Bone marrow (tissue), 2 donors: ENCODE measurements at places on chromosomes 16 and 17.

DNA sequence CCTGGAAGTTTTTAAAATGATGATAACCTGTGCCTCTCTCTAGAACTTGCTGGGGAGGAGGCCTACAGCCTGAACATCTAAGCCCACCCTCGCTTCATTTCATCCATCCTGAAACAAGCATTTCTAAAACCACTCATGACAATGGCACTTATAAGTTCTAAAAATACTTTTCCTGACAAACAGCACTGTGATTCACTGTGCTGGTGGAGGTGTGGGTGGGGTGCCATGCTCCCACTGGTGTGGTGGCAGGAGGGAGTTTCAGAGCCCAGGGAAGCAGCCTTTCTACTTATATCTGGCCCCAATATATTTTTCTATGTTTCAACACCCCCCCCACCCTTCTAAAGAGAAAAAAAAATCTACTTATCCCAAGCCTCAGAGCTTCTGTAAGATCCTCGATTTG, 52.6 kb downstream of the RAB11FIP4 start:
- DNase-seq = no peak

- DNase-seq = no peak
Measured at GRCh38 chr17:37458805-37459204, 30.9 kb upstream of the DUSP14 start.

GRCh38 chr16:75048054-75048453, 49.2 kb downstream of the ZNRF1 start:
- DNase-seq = no peak

DNA sequence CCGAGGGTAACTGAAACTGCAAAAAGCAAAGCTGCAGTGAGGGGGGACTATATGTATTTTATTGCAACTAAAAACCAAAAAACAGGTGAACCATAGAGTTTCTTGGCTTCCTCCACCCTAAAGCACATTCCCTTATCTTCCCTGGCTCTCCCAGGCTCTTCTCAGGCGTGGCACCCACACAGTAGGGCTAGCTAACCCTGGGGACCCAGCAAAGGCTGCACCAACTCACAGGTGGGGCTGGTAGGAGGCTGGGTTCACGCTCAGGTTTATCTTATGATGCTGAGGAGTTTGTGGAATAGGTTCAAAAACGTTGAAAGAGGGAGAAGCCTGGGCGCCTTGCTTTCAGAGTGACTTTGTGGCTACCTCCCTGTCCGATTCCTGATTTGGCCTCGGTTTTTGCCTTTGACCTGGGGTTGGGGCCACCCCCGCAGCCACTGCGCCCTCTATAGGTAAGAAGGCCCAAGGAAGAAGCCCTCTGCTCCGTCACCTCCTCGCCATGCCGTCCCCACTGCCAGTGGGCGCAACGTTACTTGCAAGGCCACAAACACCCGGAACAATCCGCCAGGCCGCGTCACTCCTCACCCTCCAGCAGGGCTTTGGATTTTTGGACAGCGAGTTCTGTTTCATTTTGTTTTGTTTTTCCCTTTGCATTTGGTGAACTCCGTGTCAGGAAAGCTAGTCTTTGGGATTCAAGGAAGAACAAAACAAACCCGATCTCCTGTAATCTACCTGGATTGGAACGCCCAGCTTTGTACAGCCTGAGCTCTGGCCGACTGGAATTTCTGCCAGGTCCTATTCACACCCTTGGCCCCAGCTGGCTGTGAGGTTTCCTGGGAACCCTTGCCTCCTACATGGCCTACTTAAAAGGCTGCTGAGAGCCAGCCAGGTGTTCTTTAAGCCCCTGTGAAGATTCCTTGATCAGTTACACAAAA, 60.8 kb downstream of the TBC1D16 start:
- DNase-seq = no peak

GRCh38 chr16:52553322-52553721, 6.4 kb upstream of the TOX3 start:
- no peak for DNase-seq

DNA sequence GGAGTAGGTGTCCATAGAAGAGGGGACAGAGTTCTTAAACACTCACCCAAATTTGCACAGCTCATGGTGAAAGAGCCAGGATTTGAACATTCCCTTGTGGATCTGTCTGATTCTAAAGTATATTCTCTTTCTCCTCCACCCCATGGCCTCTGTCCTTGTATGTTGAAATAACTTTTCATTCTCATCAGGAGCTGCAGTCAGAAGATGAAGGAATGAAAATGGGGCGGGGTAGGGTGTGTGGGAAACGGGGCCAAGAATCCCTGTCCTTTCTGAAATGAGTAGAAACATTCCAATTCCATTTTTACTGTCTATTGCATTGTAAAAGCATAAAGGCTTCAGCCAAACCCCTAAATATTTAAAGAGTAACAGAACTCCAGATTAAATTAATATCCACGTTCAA, 42.8 kb downstream of the NOG start:
- DNase-seq = no peak

DNA sequence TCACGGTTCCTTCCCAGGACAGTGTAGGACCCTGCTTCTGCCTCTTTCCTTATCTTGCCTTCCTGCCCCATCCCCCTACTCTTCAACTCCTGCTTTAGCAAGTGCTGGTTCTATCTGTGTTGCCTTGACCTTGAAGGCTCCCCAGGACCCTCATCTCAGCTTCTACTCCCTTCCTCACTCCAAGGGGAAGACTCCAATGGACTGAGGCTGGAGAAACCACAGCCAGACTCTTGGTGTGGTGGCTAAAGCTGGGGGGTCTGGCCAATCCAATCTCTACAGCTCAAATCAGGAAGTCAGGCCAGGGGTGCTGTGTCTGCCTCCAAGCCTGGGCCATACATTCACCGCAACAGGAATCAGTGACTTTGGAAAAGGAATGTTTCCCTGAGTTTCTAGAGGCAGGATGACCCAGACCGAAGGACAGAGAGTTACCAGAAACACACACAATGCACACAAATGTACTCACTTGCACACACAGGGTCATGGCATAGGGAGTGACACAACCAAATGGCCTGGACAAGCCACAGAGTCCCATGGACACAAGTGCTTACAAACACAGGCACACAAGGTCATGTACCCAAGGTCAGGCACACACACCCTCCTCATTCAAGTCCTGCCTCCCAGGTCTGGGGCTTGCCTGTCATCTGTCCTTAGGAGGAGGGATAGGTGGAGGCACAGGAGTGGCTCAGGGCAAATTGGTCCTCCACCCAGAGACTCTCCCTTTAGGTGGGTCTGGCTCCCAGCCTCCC, 1.7 kb upstream of the HSD11B2 start:
- no peak for DNase-seq

DNA sequence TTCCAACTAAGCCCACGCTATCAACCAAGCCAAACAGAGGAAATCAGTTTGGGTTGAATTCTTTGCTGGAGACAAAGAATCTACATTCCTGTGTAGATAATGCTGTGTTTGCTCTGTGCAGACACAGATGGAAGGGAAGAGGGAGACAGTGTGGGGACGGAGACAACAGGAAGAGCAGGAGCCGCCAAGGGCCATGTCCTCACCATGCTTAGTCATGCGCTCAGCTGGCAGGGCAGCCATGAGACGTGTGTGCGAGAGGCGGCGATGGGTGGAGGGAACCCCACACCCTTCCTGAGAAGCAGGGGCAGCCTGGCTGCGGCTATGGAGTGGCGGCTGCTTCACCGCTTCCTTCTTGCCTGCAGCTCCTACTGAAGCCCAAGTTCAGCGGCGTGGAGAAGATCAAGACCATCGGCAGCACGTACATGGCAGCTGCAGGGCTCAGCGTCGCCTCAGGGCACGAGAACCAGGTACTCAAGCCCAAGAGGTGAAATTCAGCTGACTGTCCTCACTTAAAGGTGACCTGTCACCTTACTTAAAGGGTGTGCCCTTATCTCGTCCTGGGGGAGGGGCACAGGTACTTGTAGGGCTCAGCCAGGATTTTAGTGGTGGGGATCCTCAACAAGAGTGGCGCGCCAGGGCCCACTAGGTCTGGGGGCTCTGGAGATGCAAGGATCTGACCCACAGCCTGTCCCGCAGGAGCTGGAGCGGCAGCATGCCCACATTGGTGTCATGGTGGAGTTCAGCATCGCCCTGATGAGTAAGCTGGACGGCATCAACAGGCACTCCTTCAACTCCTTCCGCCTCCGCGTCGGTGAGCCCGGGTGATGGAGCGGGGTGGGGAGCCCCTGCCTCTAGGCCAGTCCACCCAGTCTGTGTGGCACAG, 47.5 kb downstream of the ADCY7 start:
- peak; percentile 28 for DNase-seq

GRCh38 chr17:13939222-13939621, 130.1 kb upstream of the COX10 start:
- no peak for DNase-seq

- DNase-seq = no peak
Measured at GRCh38 chr17:2054512-2055291, at the start of gene HIC1. Gene HIC1 (plus strand): TSS chr17:2055103. CDS start chr17:2056691, 1,588 bp downstream.

- no peak for DNase-seq
Measured at GRCh38 chr16:88345031-88345720, 37.6 kb upstream of the ZNF469 start.

- no peak for DNase-seq
Measured at GRCh38 chr16:85517563-85518179, 95.5 kb upstream of the GSE1 start.

DNA sequence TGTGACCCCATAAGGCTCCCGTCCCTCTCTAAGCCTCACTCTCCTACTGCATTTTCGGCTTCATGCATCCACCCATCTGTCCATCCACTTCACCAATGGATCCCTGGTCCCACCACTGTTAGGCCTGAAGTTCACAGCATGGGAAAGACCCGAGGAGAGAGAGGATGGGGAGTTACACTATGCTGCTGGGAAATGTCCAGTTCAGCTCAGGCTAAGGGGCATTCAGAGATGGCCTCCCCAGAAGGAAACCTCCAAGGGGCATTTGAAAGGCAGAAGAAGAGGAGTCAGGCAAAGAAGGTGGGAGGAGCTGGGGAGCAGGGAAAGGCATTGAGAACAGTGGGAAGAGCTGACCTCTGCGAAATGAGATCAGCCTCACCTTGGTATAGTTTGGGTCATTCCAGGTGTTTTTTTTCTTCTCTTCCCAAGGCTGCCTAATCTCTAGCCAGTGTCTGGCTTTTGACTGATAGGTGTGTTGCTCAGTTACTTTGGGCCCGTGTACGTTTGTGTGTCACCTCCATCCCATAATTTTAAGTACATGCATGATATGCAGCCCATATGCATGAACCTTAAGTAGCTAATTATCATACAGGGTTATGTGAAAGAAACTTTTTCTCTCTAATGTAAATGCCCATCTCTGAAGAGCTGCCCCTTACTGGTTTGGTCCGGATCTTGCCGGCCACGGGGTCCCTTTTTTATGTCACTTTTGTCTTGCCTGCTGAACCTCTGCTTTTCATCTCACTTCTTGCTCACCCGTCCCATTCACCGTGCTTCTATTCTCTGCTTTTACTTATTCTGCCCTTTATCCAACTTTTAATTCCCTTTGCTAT, 11.6 kb upstream of the DRC7 start:
- no peak for DNase-seq

GRCh38 chr16:58127634-58128033, 1.5 kb downstream of the CFAP20 start:
- DNase-seq = no peak

DNA sequence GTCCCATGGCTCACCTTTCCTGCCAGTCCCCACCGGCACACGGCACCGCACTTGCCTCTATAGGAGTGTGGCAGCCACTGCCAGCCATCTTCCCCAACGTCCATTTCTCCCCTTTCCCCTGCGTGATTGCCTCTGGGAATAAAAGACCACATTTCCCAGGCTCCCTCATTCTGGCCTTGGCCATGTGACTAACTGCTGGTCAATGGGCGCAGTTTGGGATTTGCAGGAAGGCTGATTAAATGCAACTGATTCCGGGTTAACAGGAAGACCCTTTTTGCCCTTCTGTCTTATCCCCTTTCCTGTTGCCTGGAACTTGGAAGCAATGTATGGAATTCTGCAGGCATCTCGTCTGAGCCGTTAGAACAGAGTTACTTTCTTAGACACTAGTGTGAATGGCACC, 3.0 kb downstream of the BTBD17 start:
- DNase-seq = no peak

- DNase-seq = no peak
Measured at GRCh38 chr16:84585467-84585866, 32.4 kb downstream of the COTL1 start.

GRCh38 chr16:70534971-70535370, 11.4 kb downstream of the SF3B3 start:
- DNase-seq = no peak

- DNase-seq = no peak
Measured at GRCh38 chr16:88976366-88977017, 515 bp downstream of the CBFA2T3 start.

- DNase-seq = no peak
Measured at GRCh38 chr17:67594115-67594880, 123.4 kb upstream of the NOL11 start.

GRCh38 chr16:50683689-50684374, 2.7 kb upstream of the SNX20 start:
- DNase-seq = peak; percentile 80

- DNase-seq = no peak
Measured at GRCh38 chr16:4364196-4365013, 7.2 kb upstream of the VASN start.

DNA sequence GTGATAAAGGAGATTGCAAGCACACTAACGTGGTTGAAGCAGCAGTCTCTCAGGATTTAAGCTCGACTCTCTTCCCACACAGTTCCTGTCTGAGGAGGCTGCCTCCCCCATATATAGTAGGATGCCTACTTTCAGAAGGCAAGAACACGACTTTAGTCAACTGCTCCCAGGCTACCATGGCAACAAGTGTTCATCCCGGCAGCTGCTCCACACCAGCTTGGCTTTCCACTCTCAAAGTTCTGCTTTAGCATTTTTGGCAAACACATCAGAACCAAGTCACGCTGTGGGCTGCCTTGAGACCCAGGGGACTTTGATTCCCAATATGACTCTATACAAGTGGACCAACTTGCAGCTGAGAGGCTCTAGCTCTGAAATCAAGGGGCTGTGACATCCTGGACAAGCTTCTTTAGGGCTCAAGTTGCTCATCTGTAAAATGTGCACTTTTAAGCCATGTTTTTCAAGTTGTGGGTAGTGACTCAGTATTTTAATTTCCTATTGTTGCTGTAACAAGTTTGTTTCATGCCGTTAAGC, 16.5 kb downstream of the ZP2 start:
- no peak for DNase-seq

DNA sequence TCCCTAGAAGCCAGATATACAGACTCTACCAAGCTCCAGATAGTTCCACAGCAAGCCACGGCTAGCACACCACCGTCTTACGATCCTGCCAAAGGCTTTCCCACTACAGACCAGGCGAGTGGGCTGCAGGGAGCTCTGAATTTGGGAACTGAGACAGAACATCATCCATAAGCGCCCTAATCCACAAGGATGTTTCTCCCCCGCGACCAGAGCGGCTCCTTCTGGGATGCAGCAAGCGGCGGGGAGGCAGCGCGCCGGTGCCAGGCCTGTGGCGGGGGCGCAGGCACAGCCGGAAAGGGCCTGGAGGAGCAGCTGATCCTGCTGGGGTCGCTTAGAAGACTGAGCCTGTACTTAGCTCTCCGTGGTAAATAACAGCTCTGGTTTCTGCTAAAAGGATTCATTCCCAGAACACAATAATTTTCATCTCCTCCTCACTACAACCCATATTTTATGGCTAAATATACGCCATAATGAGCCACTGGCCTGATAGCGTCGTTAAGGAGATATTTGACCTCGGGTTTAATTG, 16.2 kb upstream of the FOXF1 start:
- no peak for DNase-seq
